ENCODE measurements at places on chromosomes 13 and 19.

DNA sequence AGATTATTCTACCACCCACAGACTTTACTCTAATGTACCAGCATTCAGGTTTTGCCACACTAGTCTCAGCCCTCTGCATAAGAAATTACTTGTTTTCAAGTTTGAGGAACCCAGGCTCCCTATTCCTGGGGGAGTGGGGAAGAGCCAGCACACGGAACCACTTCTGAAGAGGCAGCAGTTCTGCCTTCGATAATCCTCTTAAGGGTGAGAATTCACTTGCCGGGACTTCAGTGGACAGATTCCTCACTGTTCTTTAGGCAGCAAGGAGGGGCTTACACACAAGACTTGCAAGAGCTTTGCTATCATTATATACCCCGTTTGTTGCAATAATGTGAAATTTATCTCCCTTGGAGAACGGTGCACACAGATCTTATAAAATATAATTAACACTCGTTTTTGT, 133.1 kb downstream of the ABCC4 start:
- no peak for DNase-seq

GRCh38 chr13:30696278-30697176, 38.8 kb upstream of the ALOX5AP start:
- DNase-seq, result no peak

DNA sequence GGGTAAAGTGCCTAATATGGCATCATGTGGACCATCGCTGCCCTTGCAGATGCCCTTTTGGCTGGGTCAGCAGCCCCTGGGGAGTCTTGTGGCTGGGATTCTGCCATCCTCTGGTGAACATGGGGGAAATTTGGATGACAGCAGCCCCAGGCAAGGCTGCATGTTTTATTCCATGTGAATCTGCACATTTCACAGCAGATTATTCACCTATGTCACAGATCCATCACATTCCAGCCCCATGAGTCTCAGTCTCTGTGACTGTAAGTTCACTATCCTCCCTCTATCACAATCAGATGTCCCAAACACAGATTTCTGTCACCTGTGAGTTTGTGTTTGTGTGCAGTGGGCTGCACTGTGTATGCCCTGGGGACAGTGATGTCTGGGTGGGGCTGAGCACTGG, 36.8 kb upstream of the PSG9 start:
- DNase-seq, result no peak

GRCh38 chr19:2033115-2033824, 17.8 kb upstream of the BTBD2 start:
- DNase-seq, result no peak

- DNase-seq, result no peak
These were observed 34.9 kb upstream of the SIAH3 start for GRCh38 chr13:45886466-45886865.

GRCh38 chr13:100230769-100231149, 141.9 kb downstream of the PCCA start:
- DNase-seq, result no peak

GRCh38 chr13:74251778-74252519, 117.7 kb upstream of the KLF12 start:
- DNase-seq, result no peak

- DNase-seq, result no peak
These were observed 431.7 kb downstream of the SLITRK1 start for GRCh38 chr13:83450591-83450990.

DNA sequence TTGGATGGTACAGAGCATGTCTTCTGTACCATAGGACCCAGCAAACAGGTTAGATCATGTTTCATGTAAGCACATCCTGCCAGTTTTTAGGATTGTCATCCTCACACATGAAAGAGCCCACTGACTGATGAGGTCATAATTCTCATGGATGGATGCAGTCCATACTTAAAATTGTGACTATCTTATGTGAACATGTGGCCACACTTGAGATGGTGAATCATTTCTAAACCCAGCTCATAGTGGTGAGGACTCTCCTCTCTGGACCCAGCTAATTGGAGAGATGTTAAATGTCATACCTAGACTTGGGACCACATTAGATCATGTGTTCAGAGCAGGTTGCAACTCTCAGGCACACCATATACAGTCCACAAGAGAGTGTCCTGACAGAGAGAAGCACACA, 24.8 kb upstream of the ZNF254 start:
- DNase-seq, result no peak

DNA sequence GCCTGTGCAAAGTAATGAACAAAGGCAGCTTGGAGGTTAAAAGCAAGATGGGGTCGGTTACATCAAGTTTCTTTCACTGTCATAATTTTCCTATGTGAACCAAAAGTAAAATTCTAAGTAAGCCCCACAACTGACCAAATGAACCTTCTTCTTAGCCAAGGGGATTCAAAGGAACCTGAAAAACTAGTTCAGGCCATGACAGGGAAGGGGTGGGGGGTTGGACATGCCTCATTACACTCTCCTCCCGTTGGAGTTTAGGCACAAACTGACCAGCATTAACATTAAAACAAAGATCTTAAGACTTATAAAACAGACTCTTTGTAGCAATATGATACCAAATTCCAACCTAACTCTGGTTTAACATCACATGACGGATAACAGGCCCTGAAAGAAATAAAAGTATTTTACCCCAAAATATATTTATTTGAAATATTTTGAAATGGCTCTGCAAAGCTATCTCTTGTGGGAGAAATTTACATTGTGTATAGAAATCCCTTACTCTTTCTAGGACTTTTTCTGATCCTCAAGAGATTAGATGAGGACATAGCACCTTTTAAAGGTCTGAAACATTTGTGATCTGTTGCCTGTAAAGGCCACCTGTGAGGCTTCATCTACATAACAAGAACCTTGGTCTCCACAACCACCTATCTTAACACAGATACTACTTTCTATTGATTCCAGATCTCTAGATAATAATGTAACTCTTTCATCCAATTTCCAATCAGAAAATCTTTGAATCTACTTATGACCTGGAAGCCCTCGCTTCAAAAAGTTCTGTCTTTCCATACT, 1829.0 kb upstream of the MIR17HG start:
- DNase-seq, result no peak

- DNase-seq, result no peak
These were observed 107.0 kb downstream of the ZNF536 start for GRCh38 chr19:30479231-30479630.

GRCh38 chr19:11138601-11139300, 16.8 kb downstream of the SPC24 start:
- DNase-seq, result no peak

GRCh38 chr13:105247830-105248229, 1287.6 kb downstream of the EFNB2 start:
- no peak for DNase-seq
